ENCODE measurements at places on chromosomes 12 and 14. TPM values are rescaled to one million over a fixed set of nuclear protein-coding genes. Genes with fewer than 3 reads are reported as not detected.

DNA sequence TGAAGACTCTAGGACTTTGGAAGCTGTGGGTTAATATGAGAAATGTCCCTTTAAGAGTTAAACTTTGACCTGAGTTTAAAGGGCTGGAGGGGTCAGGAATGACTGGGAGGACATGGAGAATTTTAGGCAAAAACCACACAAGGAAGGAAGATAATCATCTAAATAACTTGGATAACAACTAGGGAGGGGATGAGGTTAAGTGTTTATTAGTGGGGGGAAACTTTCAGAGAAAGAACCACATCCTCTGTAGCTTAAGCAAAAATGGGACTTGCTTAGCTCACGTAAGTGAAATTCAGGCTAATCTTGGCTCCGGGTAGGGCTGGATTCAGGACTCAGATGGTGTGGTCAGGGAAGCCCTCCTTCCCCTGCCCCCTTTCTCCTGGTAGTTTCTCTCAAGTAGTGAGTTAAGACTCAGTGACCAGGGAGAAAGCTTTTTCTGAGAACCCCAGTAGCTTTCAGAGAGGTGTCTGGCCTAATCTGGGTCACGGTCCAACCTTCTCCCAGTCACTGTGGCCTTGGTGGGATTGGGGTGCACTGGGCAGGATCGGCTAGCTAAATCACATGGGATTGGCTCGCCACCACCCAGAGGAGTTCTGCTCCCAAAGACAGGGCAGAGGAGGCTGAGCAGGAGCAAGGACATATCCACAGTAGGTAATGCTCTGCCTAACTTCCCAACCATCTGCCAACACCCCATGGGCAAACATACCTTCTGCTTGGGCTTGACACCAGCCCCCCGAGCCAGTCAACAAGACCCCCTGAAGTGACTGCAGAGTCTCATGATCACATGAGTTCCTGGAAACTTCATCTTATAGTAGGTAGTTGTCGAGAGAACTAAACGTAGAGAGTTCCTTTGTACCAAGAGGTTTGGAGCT, 52.8 kb downstream of the ARF6 start:
- no peak for DNase-seq

DNA sequence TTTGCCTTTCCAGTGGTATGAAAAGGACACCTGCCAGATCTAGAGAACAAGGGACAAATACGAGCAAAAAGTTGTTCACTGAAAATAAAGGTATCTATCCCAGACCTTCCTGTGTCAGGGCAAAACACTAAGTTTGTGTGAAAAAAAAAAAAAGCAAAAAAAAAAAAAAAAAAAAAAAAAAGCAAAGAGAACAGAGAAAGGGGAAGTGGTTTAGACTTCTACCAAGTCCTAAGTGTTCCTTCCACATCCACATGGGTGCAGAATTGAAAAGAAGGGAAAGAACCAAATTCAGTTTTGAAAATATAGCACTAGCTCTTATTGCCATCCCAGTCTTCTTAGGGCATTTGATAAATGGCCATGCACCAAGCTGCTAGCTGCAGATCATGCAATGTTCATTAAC, 41.7 kb downstream of the ZCRB1 start:
- no peak for DNase-seq

- no peak for DNase-seq
Observed at GRCh38 chr14:71803539-71804260, 128.5 kb upstream of the RGS6 start.

- no peak for DNase-seq
Observed at GRCh38 chr14:68658029-68658509, 134.8 kb downstream of the ZFP36L1 start.

- no peak for DNase-seq
Observed at GRCh38 chr12:127690161-127690560, 576.8 kb upstream of the TMEM132C start.

GRCh38 chr14:95662376-95663186, 23.6 kb upstream of the TCL1B start:
- DNase-seq, result no peak

DNA sequence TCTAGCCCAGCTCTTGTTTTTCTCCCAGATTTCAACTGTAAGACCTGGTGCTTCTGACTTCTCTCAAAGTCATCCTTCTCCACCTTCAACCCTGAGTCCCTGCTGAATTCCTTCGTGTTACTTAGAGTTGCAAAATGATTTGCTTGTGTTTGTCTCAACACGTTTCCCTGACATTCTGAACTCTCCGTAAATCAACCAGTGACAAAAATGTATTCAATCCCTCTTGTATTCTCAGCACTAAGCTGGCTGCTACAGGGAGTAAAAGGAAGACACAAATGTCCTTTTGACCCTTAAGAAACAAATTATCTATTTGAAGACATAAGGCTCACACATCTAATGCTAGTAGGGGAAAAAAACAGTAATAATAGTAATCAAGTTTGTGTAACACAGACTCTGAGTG, 514.0 kb upstream of the TMPO start:
- DNase-seq, result no peak

OTX2 gene
- total RNA-seq, result 85.8 TPM

KRT83 gene
- 0.10 TPM for total RNA-seq
